ENCODE measurements at places on chromosomes 1 and 21.

- DNase-seq: no peak
These were observed at the start of gene PLA2G5 for GRCh38 chr1:20069874-20070273. TSS of gene PLA2G5 (plus strand) at chr1:20070194. CDS start at chr1:20084831, 14,637 bp downstream.

DNA sequence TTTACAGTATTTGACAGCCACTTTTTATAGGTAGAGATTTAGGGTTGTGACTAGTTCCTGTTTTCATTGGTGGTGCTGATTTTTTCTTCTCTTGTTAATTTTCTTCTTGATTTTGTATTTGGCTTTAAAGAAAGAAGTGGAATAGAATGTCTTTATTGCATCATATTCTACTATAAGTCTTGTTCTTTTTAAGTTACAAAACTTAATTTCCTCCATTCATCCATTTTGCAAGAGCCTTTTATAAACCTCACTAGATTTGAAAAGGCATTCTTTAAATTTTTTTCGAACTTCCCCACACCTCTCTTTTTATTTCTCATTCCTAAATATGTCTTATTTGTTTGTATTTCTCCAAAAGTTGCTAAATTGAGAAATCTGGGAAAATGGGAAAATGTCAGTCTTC is 1368.6 kb upstream of the ADGRL4 start:
- no peak for DNase-seq

- no peak for DNase-seq
These were observed 21.0 kb downstream of the XPR1 start for GRCh38 chr1:180652792-180653191.

GRCh38 chr1:82978461-82979324 is 1020.2 kb downstream of the TTLL7 start:
- DNase-seq: no peak

- DNase-seq: no peak
These were observed 3.2 kb upstream of the KIAA0040 start for GRCh38 chr1:175195798-175196197.

- DNase-seq: no peak
These were observed 43.1 kb downstream of the PCNX2 start for GRCh38 chr1:233252441-233252840.

GRCh38 chr1:116076831-116077230 is 34.4 kb upstream of the MAB21L3 start:
- no peak for DNase-seq

DNA sequence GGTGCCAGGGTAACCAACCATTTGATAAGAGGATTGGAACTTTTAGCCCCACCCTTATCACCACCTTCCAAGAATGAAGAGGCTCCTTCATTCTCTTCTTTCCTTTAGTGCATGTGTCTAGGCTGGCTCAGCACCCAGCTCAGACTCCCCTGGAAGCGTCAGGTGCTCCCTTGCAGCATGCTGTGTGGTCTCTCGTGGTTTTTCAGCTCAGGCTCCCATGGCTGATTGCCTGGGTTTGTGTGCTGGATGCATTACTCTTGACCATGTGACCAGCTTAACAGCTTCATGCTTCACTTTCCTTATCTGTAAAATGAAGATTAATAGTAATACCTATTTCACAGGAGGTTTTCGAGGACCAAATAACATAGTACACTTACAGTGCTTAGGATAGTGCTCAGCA is 198.4 kb downstream of the HHAT start:
- DNase-seq: no peak

- DNase-seq: no peak
These were observed 8.4 kb downstream of the C1orf226 start for GRCh38 chr1:162389971-162390370.

GRCh38 chr1:185646202-185646683 is 87.9 kb upstream of the HMCN1 start:
- DNase-seq: no peak

DNA sequence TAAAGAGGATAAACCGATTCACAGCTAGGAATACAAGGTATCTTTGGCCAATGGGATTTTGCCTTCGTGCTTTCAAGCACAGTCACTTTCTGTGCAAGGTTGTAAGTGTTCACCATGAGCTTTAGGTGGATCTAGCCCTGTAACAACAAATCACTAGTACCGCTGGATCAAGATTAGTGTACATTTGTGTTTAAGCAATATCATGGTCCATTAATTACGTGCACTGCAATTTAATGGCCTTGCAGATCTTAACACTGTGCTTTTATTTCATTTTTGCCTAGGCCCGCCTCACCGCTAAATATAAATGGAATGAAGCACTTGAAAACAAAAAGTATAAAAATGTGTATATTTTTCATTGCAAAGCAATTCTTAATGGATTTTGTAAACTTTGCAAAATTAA is 461.1 kb downstream of the DSCAM start:
- DNase-seq: no peak

- DNase-seq: no peak
These were observed 40.6 kb upstream of the SLC2A1 start for GRCh38 chr1:42999308-42999707.

DNA sequence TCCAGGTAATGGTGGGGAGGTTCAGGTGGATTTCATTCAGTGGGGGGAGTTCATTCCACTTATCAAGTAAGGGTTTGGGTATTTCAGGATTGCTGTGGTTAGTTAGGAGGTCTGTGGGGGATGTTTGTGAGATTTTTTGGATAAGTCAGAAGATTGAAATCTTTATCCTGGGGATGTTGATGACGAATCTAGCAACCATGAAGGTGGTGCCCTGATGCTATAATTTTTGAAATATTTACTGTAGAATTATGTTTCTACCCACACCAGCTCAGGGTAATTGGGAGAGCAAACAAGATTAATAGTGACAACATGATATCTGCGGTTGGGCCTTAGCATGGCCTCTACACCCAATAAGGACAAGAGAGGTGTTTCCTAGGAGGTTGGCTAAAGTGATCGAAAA is 28.3 kb downstream of the SUCO start:
- DNase-seq: no peak

DNA sequence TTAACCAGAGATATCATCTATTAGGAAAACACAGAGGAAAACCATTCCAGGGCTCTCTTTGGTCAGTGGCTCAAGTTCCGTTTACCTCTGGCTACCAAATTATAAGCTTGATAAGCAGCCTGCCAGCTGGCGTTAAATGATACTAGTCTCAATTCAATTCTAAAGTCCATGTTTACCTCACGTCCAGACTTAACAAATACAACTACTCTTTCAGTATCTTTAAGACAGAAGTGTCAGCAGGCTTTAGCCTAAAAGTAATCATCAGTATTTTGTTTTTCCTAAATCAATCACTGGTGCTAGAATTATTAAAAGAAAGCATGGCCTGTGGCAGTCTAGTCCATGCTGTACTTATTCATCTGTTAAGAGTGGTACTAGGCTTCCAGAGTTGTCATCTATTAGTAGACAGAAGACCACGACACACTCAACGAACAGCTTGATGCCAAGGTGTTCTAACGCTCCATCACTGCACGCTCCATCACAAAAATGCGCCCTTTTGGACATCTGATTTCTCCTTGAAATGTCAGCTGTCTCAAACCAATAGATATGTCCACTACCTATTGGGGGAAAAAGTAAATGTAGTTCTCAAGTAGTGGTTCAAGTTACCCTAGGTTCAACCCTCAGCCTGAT is 1.5 kb downstream of the IVNS1ABP start:
- DNase-seq: no peak

Measured in GDM1 (cell line).